ENCODE measurements at places on chromosomes 5 and 9.

DNA sequence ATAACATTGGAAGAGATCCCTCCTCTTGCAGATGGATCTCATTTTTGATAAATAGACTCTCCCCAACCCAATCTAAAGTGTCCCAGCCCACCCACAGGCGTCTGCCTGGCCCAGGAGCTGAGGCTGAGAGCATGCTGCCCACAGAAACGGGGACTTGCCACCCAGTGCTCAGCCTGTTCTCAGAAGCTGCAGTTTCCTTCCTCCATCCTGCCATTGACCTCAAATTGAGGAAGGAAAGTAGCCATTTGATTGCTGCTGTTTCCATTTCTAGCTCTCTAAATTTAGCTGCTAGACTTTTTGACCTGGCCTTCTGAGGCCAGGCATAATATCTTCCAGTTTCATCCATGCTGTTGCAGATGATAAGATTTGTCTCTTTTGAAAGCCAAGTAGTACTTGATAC is 31.1 kb upstream of the FRMD3 start:
- no peak for DNase-seq

- no peak for DNase-seq
Measured at GRCh38 chr5:9347032-9347431, 198.8 kb downstream of the SEMA5A start.

DNA sequence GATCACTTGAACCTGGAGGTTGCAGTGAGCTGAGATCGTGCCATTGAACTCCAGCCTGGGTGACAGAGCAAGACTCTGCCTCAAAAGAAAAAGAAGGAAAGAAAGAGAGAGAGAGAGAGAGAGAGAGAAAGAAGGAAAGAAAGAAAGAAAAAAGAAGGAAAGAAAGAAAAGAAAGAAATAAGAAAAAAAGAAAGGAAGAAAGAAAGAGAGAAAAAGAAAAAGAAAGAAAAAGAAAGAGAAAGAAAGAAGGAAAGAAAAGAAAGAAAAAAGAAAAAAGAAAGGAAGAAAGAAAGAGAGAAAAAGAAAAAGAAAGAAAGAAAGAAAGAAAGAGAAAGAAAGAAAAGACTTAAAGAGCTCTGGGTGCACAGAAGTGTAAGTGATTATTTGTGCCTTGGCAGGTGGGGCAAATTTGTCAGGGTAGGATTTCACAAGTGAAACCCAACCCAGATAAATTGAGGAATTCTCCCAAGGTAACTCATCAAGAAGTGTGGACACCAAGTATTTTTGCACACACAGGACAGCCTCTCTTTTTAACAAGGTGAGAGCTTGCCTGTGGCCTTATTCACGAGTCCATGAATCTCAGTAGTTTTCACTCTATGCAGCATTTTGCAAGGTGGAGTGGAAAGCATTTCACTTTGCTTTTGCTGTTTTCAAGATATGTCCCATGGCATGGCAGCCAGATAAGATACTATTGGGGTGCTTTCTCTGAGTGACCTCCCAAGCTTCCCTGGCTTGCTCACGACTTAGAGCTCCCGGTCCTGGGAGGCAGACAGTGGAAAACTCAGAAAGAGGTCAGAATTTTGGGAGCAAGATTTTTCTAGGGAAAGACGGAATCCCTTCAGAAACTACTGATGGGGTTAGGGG is 57.8 kb downstream of the C9orf153 start:
- no peak for DNase-seq

GRCh38 chr9:33143241-33143661 is 23.9 kb downstream of the B4GALT1 start:
- DNase-seq: no peak

- DNase-seq: peak; percentile 63
Measured at GRCh38 chr5:134101686-134102439, 12.6 kb upstream of the TCF7 start.

GRCh38 chr5:42881416-42882117 is 69.9 kb upstream of the SELENOP start:
- no peak for DNase-seq

GRCh38 chr9:133683586-133684120 is 47.5 kb downstream of the DBH start:
- DNase-seq: peak; percentile 60

DNA sequence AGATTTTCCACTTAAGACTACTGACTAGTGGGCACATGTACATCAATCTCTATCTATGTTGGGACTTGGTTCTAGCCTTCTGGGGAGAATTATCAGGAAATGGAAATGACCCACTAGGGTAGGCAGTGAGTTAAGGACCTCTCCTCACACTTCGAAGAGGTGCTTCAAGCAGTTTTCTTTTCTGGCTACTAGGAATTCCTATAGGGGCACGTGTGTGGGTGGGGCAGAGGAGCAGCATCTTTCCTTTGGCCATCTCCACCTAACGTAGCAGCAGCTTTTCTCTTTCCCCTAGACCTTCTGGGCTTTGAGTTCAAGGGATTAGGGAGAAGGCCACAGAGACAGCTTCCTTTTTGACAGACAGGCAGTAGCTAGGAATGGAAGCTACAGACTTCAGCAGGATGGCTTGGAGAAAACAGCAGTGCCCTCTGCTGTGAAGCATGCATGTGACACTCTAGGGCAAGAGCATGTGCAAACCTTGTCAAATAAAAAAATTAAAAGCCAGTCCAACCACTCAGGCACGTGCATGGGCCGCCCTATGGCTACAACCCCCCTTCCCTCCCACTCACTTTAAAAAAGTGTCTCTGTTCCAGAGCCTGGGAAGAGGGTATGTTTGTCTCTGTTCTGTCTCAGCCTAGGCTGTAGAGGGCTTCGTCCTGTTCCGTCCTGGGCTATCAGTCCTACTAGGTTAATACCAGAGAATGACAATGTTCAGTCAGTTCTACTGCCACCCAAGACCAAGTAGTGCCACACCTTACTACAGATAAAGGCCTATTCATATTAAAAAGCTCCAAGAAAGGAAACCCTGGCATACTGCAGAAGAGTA is 8.7 kb upstream of the GFRA3 start:
- DNase-seq: no peak

DNA sequence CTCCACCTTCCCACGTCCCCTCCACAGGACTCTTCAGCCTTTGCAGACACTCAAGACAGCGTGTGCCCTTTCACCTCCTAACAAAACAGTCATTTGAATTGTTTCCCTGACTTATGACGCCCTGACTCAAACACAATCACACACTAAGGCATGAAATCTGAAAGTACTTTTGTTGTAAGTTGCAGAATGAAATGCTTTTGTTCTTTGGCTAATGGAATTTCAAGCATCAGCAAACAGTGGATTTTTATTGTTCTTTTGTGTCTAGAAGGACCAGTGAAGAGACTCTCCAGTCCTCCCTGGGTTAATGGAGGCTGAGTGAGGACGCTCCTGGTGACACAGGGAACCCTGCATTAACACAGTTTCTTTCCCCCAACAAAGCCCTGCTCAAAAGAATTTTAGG is 380.1 kb downstream of the CTNND2 start:
- no peak for DNase-seq

GRCh38 chr5:44565902-44566301 is 176.7 kb upstream of the FGF10 start:
- DNase-seq: no peak

GRCh38 chr5:171521219-171521633 is 101.8 kb downstream of the FGF18 start:
- DNase-seq: no peak

GRCh38 chr9:36443581-36443980 is 43.5 kb upstream of the RNF38 start:
- DNase-seq: no peak

All from stimulated activated CD8-positive, alpha-beta memory T cell treated with anti-CD3 and anti-CD28 coated beads, Interleukin-15, amount 100 ng/mL, for 48 hours (primary cell).